GM04504 (cell line): ENCODE measurements at places on chromosomes 3 and 15.
A peak's percentile ranks its signal among the peaks of the same experiment; 100 is the strongest.

DNA sequence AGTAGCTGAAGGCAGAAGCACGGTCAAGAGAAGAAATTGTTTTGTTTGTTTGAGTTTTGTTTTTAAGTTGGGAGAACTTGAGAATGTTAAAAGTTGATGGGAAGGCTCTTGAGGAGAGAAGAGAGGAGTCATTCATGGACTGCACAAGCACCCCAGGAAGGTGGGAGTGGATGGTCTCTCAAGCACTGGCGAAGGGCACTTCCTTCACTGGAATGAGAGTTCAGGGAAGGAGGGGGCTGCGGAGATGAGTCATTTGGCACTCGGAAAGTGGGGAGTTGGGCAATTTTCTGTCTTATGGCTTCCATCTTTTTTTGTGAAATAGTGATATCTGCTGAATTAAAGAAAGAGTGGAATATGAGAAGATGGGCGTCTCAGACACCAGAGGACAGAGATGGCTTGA lies 66.0 kb downstream of the ATP13A4 start:
- no peak for DNase-seq

GRCh38 chr15:58314593-58315216 lies 117.1 kb upstream of the LIPC start:
- DNase-seq, result no peak

- DNase-seq, result no peak
These were observed 54.4 kb upstream of the P2RY1 start for GRCh38 chr3:152780553-152780952.

DNA sequence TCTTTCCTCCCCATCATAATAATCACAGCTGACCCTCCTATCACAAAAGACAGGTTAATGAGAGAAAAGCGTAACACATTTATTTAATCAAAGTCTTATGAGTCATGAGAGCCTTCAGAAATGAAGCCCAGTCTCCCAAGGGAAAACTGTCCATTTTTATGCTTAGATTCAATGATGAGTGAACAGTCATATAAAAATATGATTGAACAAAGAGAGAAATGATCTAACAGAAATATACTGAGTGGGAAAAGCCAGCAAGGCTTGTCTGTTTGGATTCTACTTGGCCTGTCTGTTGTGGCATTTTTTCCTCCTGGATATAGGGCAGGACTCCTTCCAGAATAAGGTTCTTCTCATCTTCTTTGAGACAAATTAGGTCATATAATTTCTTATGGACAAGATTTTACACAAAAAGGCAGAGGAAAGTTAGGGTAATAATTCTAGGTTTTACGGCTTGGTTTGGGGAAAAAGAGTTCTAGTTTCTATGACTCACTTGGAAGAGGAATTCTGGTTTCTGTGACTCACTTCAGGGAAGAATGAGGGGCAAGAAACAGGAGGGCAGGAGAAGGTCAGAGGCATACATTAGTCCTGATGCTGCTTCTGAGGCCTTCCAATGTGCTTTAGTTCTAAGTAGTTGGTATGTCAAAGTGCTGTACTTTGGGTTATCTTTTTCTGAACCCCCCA lies 534.2 kb downstream of the ZIC1 start:
- peak; percentile 84 for DNase-seq

DNA sequence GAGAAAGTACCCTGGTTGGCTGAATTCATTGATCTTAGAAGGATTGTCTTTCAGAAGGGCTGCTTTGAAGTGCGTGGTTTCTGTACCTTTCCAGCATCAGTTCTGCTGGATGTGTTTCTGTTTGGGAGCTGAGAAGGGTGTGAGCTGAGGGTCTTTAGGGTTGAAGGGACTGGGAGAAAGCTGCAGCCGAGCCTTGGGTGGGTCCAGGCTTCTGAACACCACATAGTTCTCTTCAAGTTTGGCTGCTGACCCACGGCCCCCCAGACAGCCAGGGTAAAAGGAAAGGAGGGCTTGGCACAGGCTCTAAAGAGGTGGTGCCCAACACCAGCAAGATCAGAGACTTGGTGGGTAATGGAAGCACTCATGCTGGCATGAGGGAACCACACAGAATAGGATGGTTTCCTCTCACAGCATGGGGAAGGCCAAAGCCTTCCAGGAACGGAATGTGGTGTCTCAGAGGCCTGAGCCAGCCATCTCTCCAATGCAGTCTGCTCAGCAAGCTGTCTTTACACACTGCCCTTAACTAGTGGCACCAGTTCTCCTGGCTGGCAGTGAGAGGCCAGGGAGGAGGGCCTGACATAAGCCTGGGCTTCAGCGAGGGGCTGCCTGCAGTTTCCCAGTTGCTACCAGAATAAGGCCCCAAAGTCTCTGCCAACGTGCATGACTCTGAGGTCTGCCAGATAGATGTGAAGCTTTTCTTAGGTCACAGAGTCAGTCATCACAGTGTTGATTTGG lies 239.0 kb upstream of the TRIM42 start:
- DNase-seq, result no peak

GRCh38 chr15:50786871-50787270 lies 21.4 kb upstream of the SPPL2A start:
- DNase-seq, result no peak

DNA sequence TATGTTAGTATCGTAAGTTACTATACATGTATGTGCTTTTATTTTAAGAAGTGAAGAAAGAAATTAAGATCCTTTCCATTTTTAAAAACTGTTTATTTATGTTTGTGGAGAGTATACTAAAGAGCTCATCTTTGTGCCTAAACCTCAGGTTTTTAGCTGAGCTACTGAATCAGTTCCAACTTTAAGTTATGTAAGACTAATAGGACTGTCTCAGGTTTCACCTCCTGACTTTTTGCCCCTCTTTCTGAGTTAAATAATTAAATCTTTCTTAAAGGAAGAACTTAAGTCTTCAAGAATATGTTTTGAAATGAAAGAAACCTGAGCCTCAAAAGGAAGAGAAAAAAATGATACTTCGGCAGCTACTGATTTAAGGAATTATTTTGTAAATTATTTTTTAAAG lies 2.6 kb downstream of the SLMAP start:
- DNase-seq, result no peak

DNA sequence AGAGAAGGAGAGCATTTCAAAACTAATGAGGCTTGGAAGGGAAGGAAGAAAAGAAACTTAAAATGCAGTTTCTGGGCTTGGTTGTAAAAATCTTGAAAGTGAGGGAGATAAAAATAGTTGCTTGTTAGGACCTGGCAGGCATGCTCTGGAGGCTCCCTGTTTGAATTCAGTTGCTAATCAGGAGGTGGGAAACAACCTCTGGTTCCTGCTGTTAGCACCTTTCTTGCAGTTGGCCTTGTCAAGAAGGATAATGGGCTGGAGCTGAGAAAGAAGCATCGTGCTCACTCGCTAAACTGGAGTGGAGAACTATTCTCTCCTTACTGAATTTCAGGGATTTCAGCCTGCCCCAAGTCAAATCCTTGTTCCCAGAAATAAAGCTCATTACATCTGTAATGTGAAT lies 23.4 kb downstream of the SNAPC5 start:
- DNase-seq, result no peak

DNA sequence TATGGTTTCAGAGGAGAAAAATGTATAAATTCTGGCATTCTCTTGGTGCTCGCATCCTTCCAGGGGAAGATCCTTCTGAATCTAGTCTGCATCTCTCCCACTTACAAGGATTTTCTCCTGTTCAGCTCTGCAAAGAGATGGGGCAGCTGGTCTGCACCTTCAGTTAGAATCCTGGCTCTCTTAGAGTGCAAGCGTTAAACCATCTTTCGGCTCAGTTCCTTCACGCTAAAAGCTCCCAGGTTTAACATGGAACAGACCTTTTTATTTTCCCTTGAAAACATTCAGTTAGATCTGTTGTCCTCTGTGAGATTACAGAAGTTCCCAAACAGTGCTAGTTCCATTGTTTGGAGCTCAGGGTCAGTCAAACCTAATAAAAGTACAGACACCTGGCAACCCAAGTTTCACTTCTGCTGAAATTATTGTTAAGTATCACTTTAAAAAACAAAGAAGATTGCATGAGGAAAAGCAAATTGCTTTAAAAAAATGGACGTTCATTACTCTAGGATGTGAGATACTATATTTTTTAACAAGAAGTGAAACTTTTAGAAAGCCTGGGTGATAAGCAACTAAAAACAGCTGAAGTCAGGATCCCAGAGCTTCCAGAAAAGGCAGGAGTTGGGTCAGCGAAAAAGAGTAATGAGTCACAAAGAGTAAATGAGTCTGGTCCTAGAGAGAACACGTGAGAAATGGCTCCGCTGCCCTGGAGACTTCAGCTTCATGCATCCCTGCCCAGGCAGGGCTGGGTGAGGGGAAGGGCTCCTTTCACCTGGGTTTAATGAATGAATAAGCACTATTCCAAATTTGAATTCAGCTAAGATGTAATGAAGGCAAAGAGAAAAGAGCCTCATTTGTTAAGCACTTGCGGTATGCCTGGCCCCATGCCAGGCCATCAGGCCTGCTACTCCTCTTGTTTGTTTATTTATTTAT lies 63.3 kb downstream of the ABTB1 start:
- DNase-seq, result peak; percentile 64

- no peak for DNase-seq
These were observed 36.0 kb downstream of the THBS1 start for GRCh38 chr15:39616731-39617455.

- no peak for DNase-seq
These were observed 56.3 kb downstream of the ISG20 start for GRCh38 chr15:88695101-88695500.

- no peak for DNase-seq
These were observed 88.7 kb upstream of the EPHB3 start for GRCh38 chr3:184472723-184473428.

DNA sequence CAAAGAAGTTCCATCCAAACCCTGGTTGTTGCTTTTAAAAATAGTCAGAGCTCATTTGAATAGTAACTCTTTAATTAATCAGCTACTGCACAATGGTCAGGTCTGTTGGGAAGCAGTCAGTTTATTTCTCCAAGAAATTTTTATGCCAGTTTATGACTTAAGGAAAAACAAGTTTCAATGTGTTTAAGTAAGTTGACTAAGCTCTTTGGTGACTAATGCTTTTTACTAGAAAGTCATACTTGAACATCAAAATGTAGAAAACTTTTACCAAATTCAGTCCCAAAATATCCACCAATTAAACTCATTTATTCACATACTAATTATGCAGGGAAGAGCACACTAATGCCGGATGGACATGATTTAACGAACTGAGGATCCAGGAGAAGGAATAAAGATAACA lies 22.1 kb downstream of the PRICKLE2 start:
- no peak for DNase-seq

GRCh38 chr15:86433983-86434382 lies 354.3 kb downstream of the AGBL1 start:
- DNase-seq, result no peak

DNA sequence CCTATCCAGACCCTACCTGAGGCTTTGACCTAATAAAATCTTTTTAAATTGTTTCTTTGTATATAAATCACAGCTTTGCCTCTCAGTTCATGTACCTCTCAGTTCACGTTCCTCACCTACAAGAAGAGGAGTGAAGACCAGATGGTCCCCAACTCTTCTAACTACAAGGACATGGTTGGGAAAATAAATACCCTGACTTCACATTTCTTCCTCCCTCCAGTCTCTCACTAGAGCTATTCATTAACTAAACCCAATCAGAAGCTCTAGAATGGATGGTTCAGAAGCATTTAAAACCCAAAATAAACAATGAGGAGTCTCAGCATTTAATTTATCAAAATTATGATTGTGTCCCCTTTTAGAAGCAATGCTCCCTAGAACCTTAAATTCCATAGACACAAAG lies 97.3 kb upstream of the AGTR1 start:
- DNase-seq, result no peak

- no peak for DNase-seq
These were observed 804 bp upstream of the BRPF1 start for GRCh38 chr3:9730657-9731205.

DNA sequence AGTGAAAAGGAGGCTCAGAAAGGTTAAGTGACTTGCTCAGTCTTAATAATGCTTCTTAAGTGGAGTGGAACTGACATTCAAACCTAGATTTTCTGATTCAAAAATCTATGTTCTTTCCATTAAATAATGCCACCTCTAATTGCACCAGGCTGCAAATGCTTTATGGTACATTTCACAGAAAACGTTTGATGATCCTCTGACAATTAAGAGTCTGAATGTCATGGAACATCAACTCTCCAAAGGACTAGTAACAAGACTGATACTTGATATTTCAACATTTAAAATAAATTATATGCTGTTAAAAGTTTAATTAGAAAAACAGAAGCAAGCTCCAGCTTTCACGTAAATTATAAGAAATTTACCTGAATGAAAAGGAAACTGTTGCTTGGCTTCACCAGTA lies 151.5 kb downstream of the TBL1XR1 start:
- DNase-seq, result no peak

DNA sequence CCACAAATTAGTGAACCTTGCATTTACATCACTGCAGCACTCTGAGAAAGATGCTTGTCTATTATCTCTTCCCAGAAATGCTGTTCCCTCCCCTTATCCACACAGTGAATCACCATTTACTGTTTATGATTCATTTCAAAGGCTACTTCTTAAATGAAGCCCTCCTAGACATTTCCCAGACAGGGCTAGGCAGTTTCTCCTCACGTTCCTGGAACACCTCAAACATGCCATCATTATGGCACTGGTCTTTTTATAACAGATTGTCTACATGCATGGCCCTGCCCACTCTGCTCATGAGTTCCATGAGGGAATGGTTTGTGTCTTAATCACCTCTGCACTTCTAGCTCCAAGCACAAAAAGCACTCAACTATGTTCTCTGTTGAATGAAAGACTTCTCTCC lies 32.2 kb upstream of the TM2D3 start:
- peak; percentile 44 for DNase-seq

DNA sequence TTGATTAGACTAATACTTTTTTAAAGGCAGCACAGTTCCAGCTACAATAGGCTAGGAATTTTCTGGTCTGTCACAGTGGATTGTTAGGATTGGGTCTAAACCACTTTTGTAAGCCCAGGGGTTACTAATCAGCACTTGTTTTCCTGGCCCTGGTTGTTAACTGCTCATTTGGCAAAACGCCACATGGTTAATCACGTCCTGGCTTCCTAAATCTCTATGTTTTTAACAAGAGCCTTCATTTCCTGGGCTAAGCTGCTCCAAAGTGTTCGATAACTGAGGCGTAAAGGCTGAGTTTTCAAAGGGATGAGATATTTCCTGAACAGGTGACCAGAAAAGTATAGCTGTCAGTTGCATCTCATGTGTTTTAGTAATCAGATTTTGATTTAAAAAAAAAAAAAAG lies 38.9 kb upstream of the CLRN1 start:
- DNase-seq, result peak; percentile 16

GRCh38 chr3:72126441-72127223 lies 341.7 kb upstream of the PROK2 start:
- DNase-seq, result no peak

GRCh38 chr3:38454178-38454883 lies 641 bp downstream of the ACVR2B start:
- DNase-seq, result no peak

GRCh38 chr3:119794971-119795612 lies 13.2 kb downstream of the NR1I2 start:
- DNase-seq, result no peak

GRCh38 chr3:76369170-76369569 lies 583.8 kb upstream of the ZNF717 start:
- DNase-seq, result peak; percentile 17
